C1 segment of cervical spinal cord (tissue), 14 donors: ENCODE measurements at places on chromosomes 3 and 15.
A peak's percentile ranks its signal among the peaks of the same experiment; 100 is the strongest.

DNA sequence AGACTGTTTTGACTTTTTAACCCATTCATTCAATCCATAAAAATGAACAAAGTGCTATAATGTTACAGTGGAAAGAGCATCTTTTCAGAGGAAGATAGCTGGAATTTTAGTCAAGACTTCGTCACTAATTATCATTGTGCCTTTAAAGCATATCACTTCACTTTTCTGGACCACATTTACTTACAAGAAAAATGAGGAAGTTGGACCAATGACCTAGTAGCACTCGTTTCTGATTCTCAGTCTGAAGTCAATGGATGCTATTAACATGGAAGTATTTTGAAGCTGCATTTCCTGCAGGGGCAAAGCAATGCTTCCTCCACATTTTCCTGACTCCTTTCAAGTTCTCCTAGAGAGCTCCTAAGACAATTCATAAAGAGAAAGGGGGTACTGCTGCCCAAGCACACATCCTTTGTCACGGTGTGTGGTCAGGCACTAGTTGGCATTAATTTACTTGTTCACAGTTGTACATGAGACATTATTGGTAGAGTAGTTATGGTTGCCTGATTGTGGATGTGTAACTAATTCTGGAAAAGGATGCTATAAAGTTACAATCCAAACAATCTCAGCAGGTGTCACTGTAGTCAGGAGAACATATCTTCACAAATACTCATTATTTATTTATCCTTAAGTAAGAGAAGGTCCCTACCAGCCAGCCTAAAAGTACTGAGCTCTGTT, 1049.1 kb downstream of the FHIT start:
- DNase-seq: no peak

DNA sequence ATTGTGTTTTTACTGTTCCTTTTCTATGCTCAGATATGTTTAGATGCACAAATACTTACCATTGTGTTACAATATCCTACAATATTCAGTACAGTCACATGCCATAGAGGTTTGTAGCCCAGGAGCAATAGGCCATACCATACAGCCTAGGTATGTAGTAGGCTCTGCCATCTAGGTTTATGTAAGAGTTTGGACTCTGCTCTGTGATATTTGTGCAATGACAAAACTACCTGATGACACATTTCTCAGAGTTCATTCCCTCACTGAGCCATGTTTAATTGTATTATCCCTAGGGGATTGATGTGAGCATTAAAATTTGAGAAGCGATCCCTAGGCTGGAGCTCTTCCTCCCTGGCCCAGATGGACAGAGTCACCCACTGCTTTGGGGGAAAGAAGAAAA, 270.0 kb upstream of the PROK2 start:
- DNase-seq: no peak

DNA sequence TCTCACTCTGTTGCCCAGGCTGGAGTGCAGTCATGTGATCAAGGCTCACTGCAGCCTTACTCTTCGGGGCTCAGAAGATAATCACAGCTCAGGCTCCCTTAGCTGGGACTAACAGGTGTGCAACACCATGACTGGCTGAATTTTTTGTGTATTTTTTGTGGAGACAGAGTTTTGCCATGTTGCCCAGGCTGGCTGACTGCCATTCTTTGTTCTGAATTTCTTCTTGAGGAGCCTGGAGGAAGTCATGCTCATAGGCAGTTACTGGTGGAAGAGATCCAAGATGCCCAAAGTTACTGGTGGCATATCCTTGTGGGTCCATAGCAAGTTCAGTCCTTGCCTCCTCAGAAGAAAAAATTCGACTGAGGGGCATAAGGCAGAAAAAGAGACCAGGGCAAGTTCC, 16.6 kb upstream of the UBP1 start:
- no peak for DNase-seq

- no peak for DNase-seq
These were observed 921 bp downstream of the FBXL2 start for GRCh38 chr3:33278163-33278562.

GRCh38 chr3:179608931-179609720, 4.5 kb downstream of the NDUFB5 start:
- no peak for DNase-seq

- DNase-seq: no peak
These were observed 30.8 kb downstream of the CCDC80 start for GRCh38 chr3:112610121-112610520.

DNA sequence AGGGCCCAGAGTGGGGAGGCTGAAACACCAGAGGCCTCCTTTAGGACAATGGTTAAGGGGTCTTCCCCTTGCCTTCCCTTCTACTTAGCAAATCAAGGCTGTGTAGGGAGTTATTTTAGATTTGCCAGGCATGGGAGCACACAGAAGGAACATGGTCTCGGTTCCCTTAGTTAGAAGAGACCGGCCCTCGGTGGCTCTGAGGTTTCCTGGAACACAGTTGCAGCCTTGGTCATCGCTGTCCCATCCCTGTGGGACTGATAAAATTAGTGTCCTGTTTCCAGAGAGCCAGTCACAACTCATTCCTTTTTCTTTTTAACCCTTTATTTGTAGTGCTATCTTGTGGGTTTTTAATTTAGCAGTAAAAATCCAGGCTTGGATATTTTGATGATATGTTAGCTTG, 81.4 kb downstream of the CRTC3 start:
- no peak for DNase-seq

GRCh38 chr15:32677238-32677750, 35.8 kb downstream of the SCG5 start:
- DNase-seq: no peak

- DNase-seq: no peak
These were observed 69.6 kb upstream of the FAM174B start for GRCh38 chr15:92725171-92725570.

DNA sequence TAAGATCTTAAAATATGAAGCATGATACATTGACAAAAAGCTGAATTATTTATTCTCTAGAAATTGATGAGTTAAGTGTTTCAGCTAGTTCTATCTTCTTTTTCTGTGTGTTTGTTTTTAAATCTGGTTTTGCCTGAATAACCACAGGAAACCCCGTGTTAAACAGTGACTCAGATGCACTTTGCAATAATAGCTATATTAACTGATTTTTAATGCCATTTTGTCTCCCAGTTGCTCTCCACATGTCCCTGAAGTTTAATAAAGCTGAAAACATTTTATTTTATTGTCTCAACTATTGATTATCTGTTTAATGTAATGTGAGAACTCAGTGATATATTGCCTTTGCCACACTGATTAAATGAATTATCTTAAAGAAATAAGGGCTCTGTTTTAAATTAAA, 42.8 kb upstream of the ROBO1 start:
- no peak for DNase-seq

GRCh38 chr3:6326771-6327170, 534.1 kb upstream of the GRM7 start:
- no peak for DNase-seq

GRCh38 chr15:88704791-88705768, 66.3 kb downstream of the ISG20 start:
- peak; percentile 73 for DNase-seq

DNA sequence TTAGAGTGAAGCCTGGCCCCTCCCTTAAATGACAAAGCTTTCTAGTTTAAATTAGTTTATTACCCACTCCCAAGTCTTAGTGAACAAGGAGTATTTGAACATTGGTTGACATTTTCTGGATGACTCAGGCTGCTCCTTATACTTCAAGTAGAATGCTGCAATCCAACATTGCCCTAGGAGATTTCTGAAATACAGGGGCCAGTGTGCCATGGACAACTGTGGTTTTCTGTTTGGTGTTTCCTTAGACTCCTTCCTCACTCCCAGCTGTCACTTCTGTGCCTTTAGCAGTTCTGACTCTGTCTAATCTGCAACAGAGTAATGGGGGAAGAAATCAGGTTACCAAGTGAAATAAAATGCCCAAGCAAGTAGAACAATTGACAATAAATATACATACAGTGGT, 116.1 kb upstream of the P2RY1 start:
- no peak for DNase-seq

DNA sequence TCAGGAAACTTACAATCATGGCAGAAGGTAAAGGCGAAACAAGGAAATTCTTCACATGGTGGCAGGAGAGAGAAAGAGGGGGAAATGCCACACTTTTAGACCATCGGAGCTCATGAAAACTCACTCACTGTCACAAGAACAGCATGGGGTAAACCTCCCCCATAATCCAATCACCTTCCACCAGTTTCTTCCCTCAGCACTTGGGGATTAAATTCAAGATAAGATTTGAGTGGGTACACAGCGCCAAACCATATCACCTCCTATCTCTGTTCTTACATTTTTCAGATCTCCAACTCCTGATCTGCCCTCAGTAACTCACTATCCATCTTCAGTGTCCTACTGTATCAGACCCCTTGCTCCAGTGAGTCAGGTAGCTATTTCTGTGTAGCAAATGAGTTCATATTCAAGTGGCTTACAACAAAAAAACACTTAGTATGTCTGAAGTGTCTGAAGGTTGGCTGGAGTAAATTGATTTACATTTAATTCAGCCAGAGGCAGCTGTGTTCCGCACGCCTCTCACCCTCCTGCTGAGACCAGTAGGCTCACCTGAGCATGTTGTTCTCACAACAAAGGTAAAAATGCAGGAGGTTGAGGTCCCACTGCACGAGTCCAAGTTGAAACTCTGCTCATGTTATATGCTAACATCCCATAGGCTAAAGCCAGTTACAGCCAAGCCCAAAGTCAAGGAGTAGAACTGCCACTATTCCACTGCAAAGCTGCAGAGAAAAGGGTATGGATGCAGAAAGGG, 180.7 kb upstream of the LMCD1 start:
- no peak for DNase-seq

- DNase-seq: no peak
These were observed 16.5 kb upstream of the FGF7 start for GRCh38 chr15:49406352-49407118.

DNA sequence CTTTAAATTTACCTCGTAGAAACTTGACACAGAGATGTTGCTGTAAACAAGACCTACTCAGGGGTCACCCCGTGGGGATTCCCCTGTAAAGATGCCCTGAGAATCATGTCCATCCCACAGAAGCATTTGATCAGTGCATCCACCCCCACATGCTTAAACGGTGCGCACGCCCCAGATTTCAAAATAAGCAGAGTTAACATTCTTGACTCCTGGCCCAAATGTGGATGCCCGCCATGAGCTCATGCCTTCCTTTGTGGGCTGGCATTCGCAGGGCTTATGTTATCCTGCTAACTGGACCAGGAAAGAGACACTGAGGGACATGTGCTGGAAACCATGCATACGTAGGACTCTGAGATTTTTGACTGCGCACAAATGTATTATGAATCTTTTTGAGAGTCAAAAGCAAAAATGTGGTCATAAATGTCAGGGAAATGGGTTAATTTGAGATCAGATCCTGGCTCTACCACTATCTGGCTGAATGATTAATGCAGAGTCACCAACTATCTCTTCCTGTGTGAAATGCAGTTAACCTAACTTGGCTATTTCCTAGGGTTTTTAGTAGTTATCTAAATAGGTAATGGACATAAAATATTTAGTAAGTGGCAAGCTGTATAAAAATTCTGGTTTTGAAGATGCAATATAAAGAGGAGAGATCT, 9.1 kb upstream of the TP63 start:
- no peak for DNase-seq

- no peak for DNase-seq
These were observed 31.9 kb upstream of the ZNF280D start for GRCh38 chr15:56765251-56765650.
